ENCODE measurements at places on chromosomes 3 and 15.

GRCh38 chr15:35007397-35007796, 19.3 kb upstream of the ZNF770 start:
- DNase-seq, result no peak

GRCh38 chr3:177551431-177551836, 354.2 kb upstream of the TBL1XR1 start:
- DNase-seq, result no peak

GRCh38 chr3:187209491-187209890, 12.2 kb downstream of the RTP1 start:
- no peak for DNase-seq

GRCh38 chr15:35561308-35561707, 15.3 kb upstream of the DPH6 start:
- no peak for DNase-seq

- no peak for DNase-seq
These were observed 468.8 kb downstream of the CNTN4 start for GRCh38 chr3:2567451-2567850.

- DNase-seq, result no peak
These were observed 531.8 kb downstream of the EPHB1 start for GRCh38 chr3:135326851-135327250.

DNA sequence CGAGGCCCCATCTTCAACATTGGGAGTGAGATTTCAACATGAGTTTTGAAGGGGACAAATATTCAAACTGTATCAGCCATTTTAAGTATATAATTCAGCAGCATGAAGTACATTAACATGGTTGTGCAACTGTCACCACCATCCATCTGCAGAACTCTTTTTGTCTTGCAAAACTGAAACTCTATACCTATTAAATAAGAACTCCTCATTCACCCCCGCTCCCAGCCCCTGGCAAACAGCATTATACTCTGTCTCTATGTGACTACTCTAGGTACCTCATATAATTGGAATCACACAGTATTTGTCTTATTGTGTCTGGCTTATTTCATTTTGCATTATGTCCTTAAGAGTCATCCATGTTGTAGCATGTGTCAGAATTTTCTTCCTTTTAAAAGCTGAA, 110.1 kb downstream of the MAP2K5 start:
- DNase-seq, result no peak

- DNase-seq, result no peak
These were observed 121.7 kb downstream of the MEGF11 start for GRCh38 chr15:66131831-66132230.

DNA sequence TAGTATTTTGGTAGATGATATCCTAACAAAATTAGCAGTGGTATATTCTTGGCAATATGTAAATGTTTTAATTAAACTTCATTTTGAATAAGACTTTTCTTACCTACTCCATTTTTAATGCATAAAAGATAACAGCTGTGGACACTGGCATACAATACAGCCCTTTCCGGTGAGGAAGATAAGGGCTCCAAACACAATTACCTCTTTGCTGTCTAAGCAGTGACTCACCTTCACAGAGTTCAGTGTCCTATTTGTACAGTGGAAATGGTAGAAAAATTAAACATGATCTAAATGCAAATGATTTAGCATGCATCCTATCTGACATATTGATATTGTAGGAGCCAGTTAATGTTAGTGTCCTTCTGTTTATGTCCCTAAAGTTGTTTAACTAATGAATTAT, 969.4 kb downstream of the PLOD2 start:
- DNase-seq, result no peak
